Iris pigment epithelial cell (primary cell): ENCODE measurements at places on chromosomes 11 and 22.

- peak; percentile 26 for DNase-seq
These were observed 7.3 kb downstream of the TANGO2 start for GRCh38 chr22:20027966-20028854.

- DNase-seq, result peak; percentile 92
These were observed 107.8 kb downstream of the OSBP2 start for GRCh38 chr22:30802202-30803166.

DNA sequence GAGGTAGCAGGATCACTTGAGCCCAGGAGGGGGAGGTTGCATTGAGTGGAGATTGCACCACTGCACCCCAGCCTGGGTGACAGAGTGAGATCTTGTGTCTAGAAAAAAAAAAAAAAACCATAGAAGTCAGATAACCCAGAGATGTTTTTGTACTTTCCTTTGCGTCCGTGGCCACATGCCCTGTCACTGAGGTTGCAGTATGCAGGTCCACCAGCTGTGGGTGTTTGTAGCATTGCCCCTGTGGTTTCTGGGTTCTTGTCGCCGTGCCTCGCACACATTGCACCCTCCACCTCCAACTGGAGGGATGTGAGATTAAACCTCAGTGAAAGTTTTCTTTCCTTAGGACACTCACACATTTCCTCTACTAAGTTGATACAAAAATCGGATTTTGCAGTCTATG is 70.3 kb downstream of the TNRC6B start:
- no peak for DNase-seq

GRCh38 chr11:115759622-115760460 is 255.6 kb upstream of the CADM1 start:
- no peak for DNase-seq

DNA sequence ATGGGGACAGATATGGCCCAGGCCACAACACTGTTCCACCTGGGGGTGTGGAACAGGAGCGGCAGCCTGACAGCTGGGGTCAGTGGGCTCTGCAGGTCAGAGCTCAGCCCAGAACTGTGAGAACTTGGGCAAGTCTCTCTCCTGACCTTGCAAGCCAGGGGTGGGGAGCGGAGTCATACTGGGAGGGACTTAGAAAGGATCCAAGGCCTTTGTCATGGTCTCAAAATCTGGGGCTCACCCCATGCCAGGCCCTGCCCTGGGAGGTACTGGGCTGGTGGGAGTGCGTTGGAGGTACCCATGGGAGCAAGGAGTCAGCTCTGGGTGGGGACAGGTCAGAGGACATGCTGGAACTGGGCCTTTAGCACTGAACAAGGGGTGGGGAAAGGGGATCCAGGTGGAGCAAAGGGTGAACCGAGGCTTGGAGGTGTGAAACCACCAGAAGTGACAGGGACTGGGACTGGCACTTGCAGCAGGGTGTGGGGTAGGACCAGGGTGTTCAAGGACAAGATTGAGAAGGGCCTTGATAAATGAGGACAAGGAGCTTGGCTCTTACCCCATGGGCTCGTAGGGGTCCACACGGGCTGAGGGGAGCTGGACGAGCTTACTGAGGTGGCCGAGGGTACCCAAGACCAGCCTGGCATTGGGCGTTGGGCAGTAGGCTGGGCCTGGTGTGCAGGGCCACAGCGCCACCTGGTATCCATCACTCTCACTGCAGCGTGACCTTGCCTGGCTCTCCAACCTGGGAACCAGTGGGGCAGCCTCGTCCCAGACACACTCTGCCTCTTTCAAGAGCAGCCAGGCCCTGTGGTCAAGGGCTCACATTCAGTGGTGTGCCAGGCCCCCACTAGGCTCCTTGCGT is 7.4 kb upstream of the PMM1 start:
- peak; percentile 46 for DNase-seq

DNA sequence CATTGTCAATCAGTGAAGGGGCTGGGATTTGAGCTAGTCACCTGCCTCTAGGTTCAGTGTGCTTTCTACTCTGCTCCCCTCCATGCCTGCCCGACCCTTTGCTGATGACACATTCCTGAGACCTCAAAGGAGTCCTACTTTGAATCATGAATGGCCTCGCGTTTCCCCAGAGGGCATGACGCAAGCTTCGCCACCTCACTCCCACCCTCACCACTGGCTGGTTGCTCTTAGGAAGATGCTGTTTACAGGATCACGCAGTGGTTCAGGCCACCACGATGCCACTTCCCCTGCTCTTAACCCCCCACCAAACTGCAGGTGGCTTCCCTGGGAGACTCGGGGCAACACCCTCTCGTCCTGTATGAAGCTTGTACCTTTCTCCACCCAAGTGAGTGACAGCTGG is 62.9 kb upstream of the B3GAT1 start:
- DNase-seq, result no peak
